IPS DF 6.9 (cell line): ENCODE measurements at places on chromosomes 6 and 20.

DNA sequence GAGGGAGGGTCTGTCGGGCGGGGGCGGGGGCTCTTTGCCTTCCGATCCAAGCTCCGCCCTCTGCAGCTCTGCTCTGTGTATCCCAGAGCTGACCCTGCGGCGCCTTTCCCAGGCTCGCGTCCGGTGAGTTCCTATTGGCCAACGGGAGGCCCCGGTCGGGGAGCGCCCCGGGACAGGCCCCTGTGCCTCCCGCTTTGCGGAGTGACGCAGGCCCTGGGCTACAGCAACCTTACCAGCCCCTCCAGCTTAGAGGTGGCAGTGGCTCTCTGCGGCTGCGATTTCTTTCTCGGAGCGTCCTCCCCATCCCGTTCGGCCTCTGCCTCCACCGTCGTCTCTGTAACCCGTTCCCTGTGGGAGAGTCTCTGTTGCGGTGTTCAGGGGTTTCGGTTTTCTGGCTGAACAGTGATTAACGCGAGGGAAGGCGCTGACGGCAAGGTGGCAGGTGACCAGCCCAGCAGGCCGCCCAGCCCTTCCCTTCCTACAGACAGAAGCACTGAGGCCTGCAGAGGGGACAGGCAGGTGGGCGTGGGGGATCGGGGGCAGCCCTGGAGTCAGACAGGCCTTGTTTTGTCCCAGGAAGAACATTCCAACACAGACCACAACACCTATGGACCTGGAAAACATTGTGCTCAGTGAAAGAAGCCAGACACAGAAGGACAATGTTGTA is 18.1 kb upstream of the CEBPB start:
- DNase-seq: peak; percentile 81

DNA sequence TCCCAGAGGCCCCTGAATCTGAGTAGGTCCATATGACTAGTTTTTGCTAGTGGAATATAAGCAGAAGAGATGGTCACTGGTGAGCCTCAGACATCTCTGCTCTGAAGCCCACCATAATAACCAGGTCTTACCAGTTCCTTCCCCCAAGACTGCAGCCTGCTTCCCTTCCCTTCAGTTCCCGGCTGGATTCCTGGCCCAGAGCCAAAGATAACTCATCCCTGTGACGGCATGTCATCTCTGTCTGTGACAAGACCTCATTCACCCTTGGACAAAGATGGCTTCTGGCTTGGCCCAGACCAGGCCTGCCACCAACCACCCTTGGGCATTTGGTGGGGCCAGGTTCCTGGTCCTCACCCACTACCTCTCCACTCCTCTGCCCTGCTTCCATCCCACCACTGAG is 145.5 kb upstream of the TOP1 start:
- DNase-seq: no peak

DNA sequence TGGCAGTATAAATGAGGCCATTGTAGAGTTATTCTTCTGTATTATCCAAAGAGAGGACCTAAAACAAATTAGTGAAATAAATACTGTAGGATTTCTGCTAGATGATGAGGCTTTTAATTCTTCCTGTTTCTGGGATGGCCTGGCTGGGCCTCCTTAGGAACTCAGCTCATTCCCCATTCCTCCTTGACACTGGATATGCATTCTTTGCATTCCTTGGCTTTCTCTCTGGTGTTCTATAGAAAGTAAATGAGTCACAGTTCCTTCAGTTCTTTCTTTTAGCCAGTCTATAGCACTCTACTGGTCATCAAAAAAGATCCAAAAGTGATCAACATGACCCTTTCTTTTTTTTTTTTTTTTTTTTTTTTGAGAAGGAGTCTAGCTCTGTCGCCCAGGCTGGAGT is 8.6 kb downstream of the OR10C1 start:
- peak; percentile 33 for DNase-seq

GRCh38 chr6:113184291-113184690 is 672.9 kb upstream of the MARCKS start:
- DNase-seq: no peak

GRCh38 chr20:24317224-24317623 is 152.2 kb upstream of the SYNDIG1 start:
- DNase-seq: no peak

GRCh38 chr6:148509119-148509799 is 166.6 kb downstream of the SASH1 start:
- no peak for DNase-seq

DNA sequence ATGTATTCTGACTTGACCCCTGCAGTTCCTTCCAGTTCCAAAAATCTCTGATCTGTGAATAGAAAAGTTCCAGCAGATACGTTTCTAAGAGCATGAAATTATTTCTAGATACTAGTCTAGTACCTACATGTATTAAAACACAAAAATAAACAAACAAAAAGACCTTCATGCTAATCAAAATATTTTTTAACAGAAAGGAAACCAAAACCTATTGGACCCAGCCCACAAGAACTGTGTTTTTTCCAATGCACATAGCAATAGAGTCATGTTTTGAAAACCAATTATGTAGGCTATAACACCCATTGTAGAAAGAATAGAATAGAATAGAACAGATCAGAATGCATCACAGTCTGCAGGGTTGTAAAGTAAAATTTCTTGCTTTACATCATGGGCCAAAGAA is 158.6 kb upstream of the TNFAIP3 start:
- DNase-seq: no peak

DNA sequence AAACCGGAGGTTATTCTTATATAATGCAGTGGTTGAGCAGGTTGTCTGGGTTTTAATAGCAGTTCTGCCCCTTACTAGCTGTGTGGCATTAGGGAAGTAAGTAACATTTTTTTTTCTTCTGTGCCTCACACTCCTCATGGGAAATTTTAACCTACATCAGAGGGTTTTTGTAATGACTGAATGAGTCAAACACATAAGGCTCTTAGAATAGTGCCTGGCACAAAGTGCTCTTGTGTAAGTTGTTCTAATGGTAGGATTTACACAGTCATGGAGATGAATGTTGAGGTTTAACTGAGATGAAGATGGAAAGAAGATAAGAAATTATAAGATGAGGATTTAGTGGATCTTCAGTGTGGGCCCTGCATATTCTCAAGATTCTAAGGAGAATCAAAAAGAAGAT is 68.4 kb upstream of the PHIP start:
- no peak for DNase-seq

GRCh38 chr6:113343940-113344339 is 513.2 kb upstream of the MARCKS start:
- no peak for DNase-seq

DNA sequence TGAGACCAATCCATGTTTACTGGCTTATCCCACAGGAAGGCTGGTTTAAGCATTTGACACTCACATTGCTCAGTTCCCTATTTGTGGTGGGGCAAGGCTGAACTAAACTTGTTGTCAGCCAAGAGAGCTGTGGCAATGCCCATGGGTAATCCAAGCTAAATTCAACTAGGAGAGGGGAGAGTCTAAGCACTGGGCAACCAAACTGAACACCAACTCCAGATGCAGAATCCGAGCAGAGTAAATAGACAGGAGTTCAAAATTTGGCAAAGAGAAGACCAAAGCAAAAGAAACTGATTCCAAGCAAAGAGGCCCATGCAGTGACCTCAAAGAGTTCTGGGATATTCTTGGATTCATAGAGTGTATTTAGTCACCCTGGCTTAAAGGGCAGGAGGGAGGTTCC is 106.5 kb upstream of the NT5E start:
- DNase-seq: no peak

DNA sequence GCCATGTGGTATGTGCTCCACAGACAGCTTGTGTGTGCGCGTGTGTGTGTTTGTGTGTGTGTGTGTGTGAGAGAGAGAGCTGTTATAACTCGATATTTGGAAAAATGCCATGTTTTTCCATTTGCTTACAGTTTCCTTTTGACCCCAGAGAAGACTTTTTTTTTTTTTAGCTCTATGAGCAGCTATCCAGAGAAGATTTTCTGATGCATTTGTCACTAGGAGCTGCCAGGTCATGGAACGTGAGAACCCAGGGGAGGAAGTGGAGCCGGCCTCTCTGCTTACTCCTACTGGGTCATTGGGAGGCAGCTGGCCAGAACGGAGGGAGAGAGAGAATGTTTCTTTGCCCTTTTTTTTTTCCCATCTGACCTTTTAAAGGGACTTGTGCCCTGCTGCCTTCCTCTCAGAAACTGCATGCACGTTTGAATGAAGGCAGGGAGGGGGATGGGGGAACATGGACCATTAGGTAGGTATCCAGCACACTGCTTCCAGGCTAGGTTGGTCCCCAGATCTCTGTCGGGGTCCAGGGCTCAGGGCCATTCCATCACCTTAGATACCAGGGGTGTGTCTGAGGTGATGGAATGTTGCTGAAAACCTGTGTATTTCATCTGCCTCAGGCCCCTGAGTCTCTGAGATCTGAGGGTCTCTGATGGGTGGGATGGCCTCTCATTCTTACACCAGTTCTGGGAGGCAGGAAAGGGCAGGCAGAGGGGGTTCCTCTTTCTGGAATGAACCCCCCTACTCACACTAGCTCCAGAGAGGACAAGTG is 11.2 kb upstream of the MRPS18A start:
- no peak for DNase-seq

DNA sequence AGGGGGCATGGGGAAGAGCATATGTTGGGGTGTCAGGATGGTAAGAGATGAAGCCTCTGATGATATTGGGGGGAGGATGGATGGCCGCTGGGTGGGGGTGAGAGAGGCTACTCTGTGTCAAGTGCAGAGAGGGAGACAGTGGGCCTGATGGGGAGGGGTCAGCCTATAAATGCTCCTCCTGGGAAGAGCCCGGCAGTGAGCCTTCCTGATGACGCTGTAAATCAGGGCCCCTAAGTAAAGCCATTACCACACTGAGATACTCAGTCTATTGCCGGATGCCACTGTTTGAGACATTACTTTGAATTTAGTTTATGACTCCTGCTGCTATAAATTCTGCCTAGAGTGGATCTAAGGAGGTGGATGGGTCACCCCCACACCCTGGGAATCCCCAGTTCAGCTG is 28.1 kb downstream of the LRFN2 start:
- DNase-seq: no peak

DNA sequence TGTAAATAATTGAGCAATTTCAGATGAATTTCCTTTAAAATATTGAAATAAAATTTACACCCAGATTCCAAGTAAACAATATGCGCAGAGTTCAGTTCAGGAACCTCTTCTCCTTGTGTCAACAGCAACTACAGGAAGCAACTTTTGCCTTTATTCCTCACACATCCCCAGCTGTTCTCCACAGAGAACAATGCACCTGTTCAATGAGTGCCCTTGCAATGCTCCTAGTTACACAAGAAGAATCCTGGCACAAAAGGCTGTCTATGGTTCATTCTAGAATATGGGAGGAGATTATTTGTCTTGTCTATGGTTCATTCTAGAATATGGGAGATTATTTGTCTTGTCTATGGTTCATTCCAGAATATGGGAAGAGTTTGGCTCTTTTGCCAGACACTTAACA is 454.9 kb downstream of the BTBD3 start:
- DNase-seq: no peak

DNA sequence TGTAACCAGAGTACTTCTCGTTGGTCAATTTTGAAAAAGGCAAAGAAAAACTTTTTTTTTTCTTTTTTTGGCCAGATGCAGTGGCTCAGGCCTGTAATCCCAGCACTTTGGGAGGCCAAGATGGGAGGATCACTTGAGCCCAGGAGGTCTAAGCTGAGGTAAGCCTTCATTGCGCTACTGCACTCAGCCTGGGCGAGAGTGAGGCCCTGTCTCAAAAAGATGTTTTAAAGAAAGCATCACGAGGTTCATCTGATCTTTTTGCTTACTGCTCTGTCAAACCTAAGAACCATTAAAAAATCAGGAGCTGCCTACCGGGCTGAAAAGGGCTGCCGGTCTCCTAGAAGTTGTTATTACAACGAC is 607 bp downstream of the LYRM2 start:
- no peak for DNase-seq

DNA sequence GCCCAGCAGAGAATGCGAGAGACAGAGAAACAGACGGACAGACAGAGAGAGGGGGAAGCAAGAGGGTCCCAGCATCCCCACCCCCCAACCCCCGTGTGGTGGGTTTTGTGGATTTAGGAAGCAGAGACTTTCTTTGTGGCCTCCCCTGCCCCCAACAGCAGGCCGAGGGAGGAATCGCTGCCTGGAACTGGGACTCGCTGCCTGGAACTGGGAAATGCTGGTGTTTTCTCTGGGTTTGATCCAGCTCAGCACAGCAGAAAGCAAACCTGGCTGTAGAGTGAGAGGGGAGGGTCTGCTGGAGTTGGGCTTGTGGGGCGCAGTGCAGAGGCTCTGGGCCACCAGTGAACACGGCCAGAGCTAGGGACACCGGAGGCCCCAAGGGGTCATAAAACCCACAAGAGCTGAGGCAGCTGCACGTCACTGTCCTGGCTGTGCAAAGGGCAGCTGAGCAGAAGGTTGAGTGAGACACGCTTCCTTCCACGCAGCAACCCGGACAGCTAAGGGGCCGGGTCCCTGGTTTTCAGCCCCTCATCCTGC is 181.8 kb downstream of the TAF4 start:
- no peak for DNase-seq

GRCh38 chr20:41632896-41633295 is 14.7 kb upstream of the CHD6 start:
- DNase-seq: no peak

DNA sequence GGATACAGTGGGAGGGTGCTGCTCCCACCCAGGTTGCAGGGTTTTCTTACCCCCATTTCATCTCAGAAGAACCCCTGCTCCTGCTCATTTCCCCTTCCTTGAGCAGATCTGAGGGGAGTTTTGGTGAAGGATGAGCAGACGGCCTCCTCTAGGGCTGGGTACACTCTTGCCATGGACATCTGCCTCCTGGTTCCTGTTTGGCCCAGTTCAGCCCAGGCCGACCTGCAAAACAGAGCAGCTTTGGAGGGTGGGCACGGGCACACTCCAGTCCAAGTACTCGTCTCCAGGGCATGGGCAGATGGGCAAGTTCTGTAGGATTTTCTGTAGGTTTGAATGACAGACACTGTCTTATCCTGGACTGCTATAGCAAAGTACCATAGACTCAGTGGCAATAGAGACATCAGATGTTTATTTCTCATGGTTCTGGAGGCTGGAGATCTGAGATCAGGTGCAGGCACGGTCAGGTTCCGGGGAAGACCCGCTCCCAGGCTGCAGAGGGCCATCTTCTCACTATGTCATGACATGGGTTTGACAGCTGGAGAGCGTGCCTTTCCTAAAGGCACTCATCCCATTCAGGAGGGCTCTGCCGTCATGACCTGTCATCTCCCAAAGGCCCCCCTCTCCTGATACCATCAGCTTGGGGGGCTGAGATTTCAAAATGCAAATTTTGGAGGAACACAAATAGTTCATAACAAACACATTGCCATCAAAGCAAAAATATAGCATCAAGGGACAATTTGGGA is 6.2 kb downstream of the NPBWR2 start:
- no peak for DNase-seq

GRCh38 chr20:18589941-18590674 is 2.3 kb downstream of the DTD1 start:
- no peak for DNase-seq

- DNase-seq: no peak
Measured at GRCh38 chr20:15318682-15319081, 981.3 kb upstream of the FLRT3 start.

GRCh38 chr6:21800948-21801438 is 207.4 kb downstream of the SOX4 start:
- no peak for DNase-seq

GRCh38 chr20:25394996-25395395 is 4.4 kb upstream of the ABHD12 start:
- DNase-seq: no peak
